ENCODE measurements at places on chromosomes 12 and 14. TPM values are rescaled to one million over a fixed set of nuclear protein-coding genes. Genes with fewer than 3 reads are reported as not detected.

Gene RPGRIP1
- total RNA-seq, result not detected

- no peak for DNase-seq
These were observed 3.6 kb downstream of the STAT6 start for GRCh38 chr12:57107456-57108155.

Gene TPH2
- total RNA-seq, result 0.36 TPM

Gene TAS2R13
- 2.9 TPM for total RNA-seq

DNA sequence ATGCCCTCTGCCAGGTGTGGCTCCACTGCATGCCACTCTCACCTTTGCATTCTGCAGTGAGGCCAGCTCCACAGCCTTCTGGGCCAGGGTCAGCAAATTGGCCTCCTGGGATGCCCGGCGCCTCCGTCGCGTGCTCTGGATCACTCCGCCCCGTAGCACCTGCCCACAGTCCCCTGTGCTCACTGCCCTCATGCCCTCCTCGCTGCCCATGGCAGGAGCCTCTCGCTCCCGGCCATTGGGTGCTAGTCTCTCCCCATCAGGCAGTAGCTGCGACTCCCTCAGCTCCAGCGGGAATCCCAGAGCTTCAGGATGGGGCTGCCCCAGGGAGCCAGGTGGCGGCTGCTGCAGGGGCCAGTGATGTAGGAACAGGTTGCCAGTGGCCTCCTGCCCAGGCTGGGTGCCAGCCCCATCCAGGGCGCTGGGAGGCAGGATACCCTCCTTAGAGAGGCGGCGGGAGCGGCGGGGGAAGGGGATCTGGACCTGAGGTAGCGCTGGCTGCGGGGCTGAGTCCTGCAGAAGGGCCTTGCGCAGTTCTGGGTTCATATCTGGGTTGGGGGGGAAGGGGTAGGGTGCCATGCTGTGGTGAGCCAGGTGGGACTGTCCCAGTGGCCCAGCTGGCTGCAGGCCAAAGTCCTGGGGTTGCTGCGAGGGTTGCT lies 24.5 kb upstream of the PNMA1 start:
- DNase-seq, result peak; percentile 64

DNA sequence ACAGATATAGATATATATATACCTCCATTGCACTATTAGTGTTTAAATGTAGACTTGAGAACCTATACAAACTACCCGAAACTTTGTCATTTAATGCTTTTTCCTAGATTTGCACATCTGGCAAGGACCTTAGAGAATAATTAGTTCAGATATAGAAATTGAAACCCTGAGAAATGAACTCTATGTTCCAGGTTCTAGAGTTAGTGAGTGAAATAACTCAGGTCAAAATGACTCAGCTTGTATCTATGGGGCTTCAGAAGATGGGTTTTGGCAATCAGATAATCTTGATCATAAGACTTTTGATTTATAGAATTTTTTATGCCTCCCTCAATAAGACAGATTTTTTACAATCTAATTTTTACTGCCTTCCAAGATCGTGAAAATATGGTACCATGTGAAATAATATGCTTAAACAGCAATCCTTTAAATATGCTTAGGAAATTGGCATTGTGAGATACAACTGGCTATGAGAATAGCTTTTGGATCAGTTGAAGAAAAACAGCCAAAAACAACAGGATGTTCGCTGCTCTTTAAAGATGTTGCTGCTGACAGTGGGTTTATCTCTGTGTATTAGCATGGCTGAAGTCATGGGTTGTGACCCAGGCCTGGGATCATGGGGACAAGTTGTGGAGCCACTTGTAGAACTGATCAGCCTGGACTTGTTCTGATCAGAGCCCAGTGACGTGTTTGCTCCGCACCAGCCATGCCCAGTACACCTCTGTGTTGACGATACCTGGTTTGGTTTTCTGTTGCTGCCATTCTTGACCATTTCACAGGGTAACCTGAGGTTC lies 63.6 kb downstream of the TTLL5 start:
- no peak for DNase-seq

Gene ACRBP
- 1.9 TPM for total RNA-seq

GRCh38 chr12:25384038-25384892 lies 133.5 kb upstream of the KRAS start:
- no peak for DNase-seq

Gene INHBC
- not detected for total RNA-seq

Gene ERH
- 71.5 TPM for total RNA-seq

- DNase-seq, result peak; percentile 36
These were observed 14.2 kb downstream of the GLT1D1 start for GRCh38 chr12:128867466-128867865.

Gene OTX2
- not detected for total RNA-seq

GRCh38 chr14:105203701-105204100 lies 22.6 kb upstream of the NUDT14 start:
- no peak for DNase-seq

Gene SMIM41
- total RNA-seq, result not detected

Gene ETFBKMT
- total RNA-seq, result 2.5 TPM

Gene TAS2R9
- total RNA-seq, result not detected

- no peak for DNase-seq
These were observed 326.6 kb downstream of the PAWR start for GRCh38 chr12:79364197-79364596.

Measured in sigmoid colon (tissue), 7 donors.